ENCODE measurements at places on chromosomes 6 and 20.
A peak's percentile ranks its signal among the peaks of the same experiment; 100 is the strongest.

DNA sequence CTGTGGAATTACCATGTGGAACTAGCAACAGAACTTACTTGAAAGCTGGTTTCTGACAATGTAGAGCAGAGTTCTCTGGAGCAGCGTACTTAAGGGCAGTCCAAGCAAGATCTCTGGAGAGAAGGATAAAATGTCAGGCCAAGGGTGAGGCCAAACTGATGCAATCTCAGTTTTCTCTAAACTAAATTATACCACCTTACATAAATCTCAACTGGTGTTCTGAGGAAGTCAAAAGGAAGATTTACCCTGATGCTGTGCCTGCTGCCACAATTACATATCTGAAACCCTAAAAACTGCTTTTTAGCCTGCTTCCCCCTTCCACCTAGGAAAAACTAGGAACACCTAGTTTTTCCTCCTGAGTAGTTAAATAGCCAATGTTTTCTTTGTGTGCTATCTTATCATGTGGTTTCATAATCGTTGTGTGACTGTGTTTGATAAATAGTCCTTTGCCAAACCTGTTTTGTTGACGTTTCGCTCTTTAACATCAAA lies 28.1 kb downstream of the NCOA7 start:
- DNase-seq = no peak

DNA sequence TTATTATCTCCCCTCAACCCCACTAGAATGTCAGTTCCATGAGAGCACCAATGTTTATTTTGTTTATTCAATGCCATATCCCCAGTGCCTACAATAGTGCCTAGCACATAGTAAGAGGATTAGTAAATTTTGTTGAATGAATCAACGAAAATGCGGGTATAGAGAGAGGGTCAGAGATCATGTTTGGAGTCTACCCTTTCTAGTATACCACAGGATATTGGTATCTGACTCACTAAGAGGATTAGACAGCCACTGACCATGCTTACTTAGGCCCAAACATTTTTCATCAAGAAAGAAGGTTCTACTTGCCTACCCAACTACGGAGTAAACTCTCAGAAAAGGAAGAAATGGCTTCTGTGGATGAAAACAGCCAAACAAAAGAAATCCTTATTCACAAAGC lies 356.8 kb downstream of the BTBD9 start:
- no peak for DNase-seq

DNA sequence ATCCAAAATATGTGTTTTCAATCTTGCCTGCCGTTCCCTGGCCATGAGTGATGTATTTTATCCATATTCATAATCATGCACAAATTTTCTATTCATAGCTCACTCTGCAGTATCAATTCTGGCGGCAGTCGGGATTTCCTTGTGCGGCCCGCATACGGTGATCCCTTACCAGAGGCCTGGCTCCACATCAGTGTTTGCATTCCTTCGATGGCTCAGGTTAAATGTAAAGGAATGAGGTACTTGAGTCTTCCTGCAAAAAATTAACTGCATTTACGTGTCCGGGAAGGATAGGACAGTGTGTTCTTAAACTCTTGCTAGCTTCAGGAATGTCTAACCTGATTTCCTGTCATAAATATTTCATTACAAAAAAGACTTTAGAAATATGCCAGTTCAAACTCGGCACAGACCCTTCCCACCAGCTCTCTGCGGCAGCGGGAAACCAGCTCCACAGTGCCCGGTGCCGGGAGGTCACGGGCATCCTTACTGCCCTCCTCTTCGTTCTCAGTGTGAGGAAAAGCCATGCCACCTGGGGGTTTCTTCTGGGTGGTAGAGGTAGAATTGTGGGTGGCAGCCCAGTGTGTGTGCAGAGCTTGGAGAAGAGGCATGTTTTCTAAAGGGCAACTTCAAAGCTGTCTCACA lies 154.5 kb downstream of the MOXD1 start:
- no peak for DNase-seq

DNA sequence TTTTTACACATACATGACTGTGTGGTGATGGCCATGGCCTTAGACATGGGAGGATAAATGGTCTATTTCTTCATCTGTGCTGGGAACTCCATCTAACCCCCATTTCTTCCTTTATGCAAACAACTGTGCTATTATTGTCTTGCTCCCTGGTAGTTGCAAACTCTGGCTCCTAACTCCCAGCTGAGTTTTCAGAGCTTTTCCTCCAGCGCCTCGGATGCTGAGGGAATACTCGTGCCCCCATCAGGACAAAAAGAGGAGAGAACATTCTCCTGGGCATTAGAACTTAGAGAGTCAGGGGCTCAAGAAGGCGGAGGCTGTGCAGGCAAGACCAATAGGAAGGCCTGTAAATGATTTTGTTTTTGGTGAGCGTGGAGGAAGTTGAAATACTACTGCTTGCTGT lies 2.1 kb downstream of the DAAM2 start:
- no peak for DNase-seq

- no peak for DNase-seq
These were observed 217.1 kb downstream of the PRL start for GRCh38 chr6:22079783-22080182.

- DNase-seq = no peak
These were observed 3.8 kb downstream of the TOMM6 start for GRCh38 chr6:41791305-41791704.

GRCh38 chr6:63573899-63574553 lies 1.7 kb downstream of the LOC128125822 start:
- DNase-seq = peak; percentile 51
